ENCODE measurements at places on chromosomes 2 and 18.

GRCh38 chr2:128308284-128308731, 10.4 kb downstream of the HS6ST1 start:
- DNase-seq: no peak

- DNase-seq: no peak
Observed at GRCh38 chr2:221370857-221371211, 201.3 kb downstream of the EPHA4 start.

- DNase-seq: no peak
Observed at GRCh38 chr18:43590182-43590903, 313.1 kb upstream of the SYT4 start.

GRCh38 chr2:80852079-80852807, 547.7 kb upstream of the LRRTM1 start:
- DNase-seq: no peak

GRCh38 chr2:134782792-134783191, 55.6 kb upstream of the ACMSD start:
- DNase-seq: no peak

DNA sequence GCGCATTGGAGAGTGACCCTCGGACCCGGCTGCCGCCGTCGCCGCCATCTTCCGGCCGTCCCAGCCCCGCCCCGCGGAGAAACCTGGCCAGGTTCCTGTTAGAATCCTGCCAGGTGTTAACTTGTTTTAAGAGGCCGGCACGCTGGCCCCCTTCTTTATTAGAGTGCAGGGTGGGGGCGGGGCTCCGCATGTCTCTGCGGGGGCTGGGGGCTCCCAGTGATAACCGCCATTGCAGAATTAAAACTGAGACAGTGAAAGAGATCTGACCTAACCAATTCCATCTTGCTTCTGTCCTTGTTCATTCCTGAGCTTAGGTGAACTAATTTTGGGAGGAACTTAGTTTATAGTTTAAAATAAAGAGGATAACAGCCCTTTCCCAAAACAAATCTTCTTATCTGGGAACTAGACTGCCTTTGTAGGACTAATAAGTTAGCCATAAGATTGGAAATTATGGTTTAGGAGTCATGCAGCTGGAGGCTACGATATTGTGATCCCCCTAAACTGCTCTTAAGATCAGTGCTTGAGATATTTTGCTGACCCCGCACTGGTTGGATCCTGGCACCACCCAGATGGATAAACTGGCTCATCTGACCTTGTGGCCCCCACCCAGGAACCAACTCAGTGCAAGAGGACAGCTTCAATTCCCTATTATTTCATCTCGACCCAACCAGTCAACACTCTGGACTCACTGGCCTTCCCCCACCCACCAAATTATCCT, 543 bp upstream of the STARD7 start:
- DNase-seq: no peak

DNA sequence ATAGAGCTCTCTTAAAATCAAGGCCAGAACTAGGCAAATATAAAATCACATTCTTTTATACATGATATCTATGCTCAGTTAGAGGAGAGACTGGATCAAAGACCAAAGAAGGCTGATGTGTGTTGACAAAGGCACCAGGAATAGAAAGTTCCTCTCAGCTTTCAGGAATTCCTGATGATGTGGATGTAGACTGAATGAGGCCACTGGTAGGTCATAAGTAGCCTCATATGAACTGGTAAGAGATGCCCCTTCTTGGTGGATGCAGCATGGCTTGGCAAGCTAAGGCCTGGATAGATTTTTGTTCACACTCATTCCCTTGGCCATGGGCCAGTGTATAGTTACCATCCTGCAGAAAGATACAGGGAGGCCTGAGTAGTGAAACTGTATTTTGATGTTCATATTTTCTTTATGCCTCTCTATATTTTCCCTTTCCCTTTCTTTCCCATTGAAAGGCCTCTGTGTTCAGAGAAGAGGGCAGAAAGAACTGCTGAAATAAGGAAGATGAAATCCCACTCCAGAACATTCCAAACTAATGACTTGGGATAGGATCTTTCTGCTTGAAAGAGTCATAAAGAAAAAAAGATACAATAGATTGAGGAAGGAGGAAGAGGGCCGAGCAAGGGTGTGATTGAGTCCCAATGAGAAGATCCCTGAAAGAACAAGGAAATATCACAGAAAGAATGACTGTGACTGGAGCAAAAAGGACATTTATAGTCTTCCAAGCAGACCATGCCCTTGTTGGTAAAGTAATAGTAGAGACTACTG, 2182.7 kb upstream of the PIK3C3 start:
- no peak for DNase-seq

DNA sequence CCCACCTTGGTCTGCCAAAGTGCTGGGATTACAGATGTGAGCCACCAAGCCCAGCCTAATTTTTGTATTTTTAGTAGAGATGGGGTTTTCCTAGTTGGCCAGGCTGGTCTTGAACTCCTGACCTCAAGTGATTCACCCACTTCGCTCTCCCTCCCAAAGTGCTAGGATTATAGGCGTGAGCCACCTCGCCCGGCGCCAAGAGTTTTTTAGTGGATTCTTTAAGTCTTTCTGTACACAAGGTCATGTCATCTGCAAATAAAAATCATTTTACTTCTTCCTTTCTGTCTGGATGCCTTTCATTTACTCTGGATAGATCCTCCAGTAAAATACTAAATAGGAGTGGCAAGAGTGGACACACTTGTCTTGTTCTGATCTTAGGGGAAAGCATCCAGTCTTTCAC, 61.7 kb downstream of the KCMF1 start:
- DNase-seq: no peak

DNA sequence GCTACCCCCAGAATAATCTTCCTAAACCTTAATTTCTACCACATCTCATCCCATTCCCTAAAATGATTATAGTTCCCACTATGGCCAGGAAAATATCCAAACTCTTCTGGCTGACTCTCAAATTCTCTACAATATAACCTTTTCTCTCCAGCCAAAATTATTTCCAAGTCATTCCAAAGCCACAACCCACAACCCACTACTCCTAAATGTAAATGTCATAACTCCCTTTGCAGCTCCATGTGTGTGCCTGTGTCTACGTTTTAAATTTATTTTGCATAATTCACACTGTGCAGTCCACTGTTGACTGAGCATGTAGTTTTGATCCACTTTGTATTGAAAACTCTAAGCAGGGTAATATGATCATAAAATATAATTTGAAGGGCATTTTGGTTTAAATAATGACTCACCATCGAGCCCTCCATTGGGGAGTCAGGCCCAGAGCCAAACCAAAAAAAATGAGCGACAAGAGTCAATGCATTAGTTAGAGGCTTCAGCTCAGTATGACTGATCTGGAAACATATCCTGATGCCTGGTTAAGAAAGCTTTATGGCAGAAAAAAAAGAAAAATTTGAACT, 171.0 kb downstream of the AFF3 start:
- DNase-seq: no peak

DNA sequence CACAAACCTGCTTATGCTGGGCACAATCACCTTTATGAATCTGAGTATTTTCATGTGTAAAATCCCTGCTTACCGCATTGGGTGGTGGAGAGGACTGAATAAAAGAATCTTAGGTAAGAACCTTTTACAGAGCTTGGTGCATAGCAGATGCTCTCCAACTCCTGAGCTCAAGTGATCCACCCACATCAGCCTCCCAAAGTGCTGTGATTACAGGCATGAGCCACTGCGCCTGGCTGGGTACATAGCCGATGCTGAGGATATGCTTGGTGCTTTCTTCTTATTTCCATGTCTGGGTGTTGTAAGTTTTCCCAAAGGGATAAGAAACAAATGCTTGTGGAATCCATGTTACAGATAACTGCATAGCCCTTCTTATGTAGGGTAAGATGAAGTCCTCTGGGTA, 244.3 kb upstream of the PXDN start:
- no peak for DNase-seq

DNA sequence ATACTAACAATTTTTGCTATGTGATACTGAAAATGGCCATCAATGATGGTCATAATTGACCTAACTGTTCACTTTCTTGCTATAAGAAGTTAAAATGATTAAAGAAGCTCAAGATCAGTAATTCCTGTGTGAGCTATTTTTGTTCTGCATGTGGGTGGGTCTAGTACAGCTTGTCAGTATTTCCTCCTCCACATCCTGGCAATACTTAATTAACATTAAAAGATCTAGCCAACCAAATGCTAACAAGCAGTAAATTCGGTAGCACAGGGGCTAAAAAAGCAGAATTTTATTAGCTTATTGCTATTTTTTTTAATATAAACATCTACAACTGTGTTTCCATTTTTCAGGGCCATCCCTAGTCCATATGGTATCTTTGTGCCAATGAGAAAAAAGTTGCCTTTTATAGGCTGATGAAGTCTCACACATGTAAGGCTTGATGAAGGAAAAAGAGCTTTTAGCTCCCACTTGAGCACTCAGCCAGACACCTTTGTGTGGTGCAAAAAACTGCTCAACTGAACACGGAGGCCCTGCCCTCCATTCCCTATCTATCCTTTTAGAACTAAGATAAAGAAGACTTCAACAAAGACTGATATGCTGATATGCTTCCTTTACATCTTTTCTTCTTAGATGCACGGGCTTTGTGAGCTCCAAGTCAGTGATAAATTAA, 4.9 kb upstream of the PNO1 start:
- DNase-seq: no peak

- DNase-seq: no peak
Observed at GRCh38 chr2:203237346-203238238, 1.2 kb upstream of the CYP20A1 start.

GRCh38 chr2:47023332-47023731, 107.7 kb upstream of the MCFD2 start:
- DNase-seq: no peak

GRCh38 chr2:112876971-112877361, 34.0 kb upstream of the IL37 start:
- DNase-seq: no peak

DNA sequence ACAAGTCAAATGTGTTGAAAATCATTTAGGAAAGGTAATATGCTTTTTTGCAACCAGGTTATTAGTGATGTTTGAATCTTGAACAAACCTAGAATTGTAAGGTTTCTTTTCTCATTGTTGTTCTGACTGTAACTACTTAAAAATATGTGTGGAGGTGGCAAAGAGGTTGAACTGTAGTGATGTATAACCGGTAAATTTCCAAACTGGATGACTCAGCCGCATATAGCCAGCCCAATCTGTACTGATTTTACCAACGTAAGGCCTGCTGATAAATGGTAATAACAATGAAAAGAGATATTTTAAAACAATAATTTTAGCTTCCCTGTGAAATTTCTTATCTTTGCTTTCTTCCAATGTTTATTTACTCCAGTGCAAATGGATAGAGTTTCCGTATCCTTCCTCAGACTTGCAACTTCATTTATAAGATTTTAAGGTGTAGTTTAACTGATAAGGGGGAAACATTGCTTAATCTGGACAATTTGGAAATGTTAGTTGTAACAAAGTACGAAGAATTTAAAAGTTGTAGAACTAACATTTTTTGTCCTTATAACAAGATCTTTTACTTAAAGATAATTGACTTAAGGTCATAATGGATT, 1170.4 kb upstream of the ZEB2 start:
- DNase-seq: no peak

- no peak for DNase-seq
Observed at GRCh38 chr2:226994775-226995174, 158.9 kb downstream of the RHBDD1 start.

GRCh38 chr2:157837851-157838441, 38.2 kb downstream of the ACVR1 start:
- DNase-seq: no peak

GRCh38 chr2:9983401-9984216, 32.1 kb downstream of the GRHL1 start:
- no peak for DNase-seq

DNA sequence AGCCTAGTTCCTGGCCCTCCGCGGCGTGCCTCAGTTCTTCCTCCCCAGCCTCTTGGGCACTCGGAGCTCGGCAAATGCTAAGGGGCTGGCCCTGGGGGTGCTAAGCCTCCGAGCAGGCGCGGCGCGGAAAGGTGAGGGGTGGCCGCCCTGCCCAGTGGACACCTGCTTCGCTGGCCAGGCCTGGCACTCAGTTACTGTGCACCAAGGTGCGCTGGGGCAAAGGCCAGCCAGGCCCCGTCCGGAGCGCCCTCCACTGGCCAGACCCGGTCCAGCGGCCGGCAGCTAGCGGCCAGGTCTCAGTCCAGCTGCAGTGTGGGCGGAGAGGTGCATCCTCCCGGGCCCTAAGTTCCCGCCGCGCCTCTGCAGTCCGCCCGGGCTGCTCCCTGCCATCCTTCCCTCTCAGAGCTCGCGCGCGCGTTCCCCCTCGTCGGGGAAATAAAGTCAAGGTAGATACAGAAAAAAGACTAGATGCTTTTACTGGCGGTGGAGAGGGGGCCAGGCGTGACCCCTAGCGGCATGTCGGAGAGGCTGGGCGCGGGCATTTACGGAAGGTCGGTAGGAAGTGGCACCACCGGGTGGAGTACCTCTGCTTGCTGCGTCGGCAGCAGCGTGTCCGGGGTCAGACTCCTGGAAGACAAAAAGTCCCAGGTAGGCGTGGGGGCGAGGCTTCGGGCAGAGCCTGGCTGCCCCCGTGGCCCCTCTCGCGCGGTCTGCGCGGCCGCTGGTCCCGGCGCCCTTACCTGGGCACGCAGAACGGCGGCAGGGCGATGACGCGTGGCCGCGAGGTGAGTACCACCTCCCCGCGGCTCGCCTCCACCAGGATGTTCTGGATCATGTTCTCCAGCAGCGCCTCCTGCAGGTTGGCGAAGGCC, 9.4 kb upstream of the CRYBA2 start:
- DNase-seq: no peak

DNA sequence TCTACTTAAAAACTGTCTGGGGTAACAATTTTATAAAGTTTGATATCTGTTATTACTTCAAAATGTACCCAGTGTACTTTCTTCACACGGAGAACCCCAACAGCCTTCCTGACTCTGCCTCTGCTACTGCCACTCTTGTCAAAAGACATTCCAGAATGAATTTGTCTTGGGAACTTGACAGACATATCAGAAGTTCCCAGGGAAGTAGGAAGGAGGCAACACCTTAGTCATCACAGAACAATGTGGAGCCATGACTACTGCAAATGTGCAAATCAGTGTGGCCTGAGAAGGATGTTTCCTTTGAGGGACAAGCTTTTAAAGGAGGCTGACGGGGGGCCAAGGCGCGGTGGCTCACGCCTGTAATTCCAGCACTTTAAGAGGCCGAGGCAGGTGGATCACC, 133.8 kb upstream of the RNF152 start:
- no peak for DNase-seq

GRCh38 chr2:241007111-241007510, 8.7 kb downstream of the SNED1 start:
- no peak for DNase-seq
